ENCODE measurements at places on chromosomes 4 and X.

- no peak for DNase-seq
These were observed 626 bp downstream of the JADE3 start for GRCh38 chrX:46912603-46913491.

DNA sequence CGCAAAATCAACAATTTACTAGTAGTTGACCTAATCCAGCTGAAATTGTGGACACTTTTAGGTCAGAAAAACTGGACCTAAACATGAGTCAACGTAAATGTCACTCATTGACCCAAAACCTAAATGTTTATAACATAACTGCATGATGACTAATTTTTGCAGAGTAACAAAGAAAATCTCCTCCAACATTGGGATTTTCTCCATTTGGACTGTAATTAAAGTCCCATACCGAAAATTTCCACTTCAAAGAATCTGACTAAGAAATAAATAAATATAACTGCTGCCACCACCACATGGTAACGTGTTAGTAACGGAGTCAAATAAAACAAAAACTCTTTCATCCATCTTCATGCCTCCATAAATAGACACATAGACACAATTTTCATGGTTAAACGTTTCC is 1.9 kb downstream of the ADGRA3 start:
- peak; percentile 49 for DNase-seq

DNA sequence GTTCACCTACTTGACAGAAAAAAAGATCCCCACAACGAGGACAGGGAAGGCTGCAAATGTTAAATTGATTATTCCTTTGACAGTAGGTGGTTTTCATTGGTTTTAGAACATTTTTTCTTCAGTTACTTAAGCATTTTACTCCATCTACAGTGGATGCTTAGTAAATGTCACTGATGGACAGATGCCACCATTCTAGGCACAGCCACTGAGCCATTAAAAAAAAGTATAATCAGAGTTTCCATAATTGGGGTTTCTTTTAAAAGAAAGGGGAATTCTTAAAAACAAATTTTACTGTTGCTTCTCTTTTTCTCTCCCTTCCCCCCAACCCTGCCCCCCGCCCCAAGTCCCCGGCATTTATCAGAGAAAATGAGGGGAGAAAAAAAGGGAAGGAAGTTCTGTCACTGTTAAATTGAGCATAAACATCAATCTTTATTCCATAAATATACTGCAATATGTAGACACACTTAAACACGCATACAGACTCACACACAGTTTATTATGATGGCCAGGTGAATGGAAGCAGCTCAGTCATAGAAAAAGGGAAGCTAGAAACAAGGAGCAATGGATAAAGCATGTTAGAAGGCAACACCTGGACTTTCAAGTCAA is 79.7 kb upstream of the PRPS2 start:
- DNase-seq: no peak

DNA sequence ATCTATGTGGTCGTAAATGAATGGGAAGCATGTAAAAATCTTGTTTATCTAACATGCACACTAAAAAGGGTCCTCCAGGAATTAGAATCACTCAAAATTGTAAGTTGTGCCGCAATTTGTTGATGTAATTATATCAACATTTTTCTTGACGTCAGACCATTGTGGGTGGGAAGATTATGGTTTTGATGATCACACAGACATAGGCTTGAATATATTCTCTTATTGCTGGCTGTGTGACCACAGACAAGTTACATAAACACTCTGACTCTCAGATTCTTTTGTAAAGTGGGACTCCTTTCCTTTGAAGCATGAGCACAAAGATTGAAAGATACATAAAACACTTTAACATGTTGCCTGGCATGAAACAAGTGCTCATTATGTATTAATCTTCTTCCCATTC is 51.5 kb downstream of the IL1RAPL1 start:
- DNase-seq: no peak

- peak; percentile 38 for DNase-seq
These were observed at the start of gene ZMAT1 for GRCh38 chrX:101931488-101932248. Gene ZMAT1, minus strand, starts transcription at chrX:101932027. Its CDS starts 19 bp downstream, at chrX:101932008.

GRCh38 chr4:38132107-38132673 is 172.0 kb downstream of the PTTG2 start:
- DNase-seq: peak; percentile 56

DNA sequence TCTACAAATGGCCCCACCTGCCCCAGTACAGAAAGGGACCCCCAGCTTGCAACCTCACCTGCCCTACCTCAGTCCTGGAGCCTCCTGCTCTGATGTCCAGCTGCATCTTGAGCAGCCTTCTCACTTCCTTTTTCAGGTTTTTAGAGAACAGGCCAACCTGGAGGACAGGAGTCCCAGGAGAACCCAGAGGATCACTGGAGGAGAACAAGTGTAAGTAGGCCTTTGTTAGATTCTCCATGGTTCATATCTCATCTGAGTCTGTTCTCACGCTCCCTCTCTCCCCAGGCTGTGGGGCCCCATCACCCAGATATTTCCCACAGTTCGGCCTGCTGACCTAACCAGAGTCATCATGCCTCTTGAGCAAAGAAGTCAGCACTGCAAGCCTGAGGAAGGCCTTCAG is 3.6 kb downstream of the MAGEA11 start:
- DNase-seq: no peak

- no peak for DNase-seq
These were observed 93.0 kb downstream of the PHKA2 start for GRCh38 chrX:18890724-18891547.

DNA sequence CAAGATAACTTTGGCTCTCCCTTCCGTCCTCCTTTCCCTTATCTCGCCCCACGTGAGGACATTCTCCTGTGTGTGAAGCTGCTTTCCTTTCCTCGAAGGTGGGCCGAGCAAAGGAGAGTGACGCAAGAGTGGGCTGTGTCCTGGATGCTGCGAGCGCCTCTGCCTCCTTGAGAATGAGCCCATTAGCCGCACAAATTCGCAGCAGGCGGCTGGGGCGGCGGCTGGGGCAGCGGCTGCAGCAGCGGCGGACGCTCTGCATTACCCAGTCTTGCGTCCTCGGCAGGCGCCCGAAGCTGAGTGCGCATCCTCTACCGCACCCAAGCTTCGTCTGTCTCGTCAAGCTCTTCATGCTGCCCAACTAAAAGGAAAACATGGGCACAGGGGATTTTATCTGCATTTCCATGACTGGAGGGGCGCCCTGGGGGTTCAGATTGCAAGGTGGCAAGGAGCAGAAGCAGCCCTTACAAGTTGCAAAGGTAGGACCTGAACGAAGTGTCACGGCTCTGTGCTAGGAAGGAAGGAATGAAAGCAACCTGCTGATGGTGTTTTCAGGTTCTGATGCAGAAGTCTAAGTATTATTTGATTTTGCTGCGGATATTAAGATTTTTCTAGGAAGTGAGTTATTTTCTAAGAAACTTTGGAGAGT is at the start of gene SYNPO2:
SYNPO2 (plus strand) TSS at position 189 of the 646 bp plus-strand sequence; CDS start at position 372, 183 bp downstream.
- DNase-seq: peak; percentile 59

DNA sequence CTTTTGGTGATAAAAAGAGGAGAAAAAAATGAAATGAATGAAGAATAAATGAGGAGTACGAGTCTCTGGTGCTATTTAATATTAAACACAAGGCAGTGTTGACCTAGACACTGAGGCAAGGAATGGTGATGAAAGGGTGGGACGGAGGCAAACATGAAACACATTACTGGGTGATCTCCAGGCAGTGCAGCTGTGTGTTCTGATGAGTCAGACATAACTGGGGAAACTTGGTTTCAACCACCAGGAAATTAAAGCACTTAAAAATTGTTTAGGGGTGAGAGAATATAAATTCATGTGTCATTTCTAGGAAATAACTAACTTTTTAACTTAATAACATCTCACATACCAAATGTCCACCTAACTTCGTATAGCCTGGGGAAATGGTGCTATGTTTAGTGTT is 19.7 kb upstream of the CXCL6 start:
- peak; percentile 36 for DNase-seq

DNA sequence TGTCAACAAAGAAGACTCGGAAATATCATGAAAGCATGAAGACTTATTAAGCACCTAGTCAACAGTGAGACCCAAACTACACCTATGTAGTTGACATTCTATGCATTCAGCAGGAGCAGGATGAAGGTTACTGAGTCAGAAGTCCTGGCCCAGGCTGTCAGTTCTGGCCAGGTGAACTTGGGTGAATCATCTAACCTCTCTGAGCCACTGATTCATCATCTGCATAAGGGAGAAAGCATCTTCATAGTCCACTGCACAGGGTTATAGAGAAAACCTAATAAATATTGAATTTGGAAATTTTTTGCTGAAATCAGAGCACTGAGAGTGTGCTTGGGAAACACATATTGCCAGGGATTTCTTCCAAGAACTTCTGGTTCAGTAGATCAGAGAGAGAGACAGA is 296.0 kb upstream of the SFRP2 start:
- DNase-seq: no peak

DNA sequence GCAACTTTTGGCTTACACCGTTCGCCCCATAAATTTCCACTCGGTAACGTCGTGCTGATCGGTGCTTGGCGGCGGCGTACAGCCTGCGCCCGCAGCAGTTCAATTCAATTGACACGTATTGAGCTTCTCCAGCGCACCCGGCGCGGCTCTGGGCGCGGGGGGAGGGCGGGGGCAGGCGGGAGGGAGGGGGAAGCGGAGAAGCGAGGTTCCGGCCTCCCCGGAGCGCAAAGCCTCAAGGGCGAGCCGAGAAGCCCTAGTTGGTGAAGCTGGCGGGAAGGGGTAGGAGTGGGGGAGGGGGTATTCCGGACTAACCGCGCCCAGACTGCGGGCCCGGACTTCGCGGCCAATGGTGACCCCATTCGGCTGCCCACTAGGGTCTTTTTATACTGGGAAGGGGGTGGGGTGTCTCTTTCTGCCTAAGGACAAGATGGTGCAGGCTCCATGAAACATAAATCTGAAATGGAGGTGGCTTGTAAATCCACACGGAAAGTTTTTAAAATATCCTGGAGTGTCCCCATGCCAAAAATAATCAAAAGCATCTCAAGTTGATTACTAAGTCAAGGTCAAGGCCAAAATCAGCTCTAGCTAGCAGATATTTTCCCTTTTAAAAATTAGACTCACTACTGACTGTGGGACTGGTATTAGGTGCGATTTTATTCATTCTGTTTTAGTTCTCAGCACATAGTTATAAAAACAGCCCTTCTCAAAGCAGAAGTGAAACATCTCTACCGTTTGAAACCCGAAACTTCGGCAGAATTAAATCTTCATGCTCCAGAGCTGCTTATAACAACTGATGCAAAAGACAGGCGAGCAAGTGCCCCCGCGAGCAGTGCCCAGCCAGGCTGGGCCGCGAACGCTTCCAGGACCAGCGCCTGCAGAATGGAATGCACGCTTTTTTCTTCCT is 1.5 kb upstream of the BCOR start:
- DNase-seq: no peak

DNA sequence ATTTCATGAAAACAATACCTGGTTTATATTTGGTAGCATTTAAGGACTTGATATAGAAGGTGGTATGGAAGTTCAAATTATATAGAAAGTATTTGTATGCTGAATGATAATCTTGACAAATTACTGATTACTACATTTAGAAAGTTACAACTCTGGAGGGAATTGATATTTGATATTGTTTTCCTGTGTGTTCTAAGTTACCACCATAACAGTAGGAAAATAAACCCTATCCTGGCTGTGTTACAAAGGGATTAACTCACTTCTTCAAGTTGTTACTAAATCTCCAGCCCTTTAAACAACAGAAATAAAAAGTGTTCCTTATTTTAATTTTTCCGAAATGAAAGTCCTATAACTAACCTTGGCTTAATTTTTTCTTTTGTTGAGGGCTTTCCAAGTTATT is 36.6 kb downstream of the FHL1 start:
- no peak for DNase-seq

DNA sequence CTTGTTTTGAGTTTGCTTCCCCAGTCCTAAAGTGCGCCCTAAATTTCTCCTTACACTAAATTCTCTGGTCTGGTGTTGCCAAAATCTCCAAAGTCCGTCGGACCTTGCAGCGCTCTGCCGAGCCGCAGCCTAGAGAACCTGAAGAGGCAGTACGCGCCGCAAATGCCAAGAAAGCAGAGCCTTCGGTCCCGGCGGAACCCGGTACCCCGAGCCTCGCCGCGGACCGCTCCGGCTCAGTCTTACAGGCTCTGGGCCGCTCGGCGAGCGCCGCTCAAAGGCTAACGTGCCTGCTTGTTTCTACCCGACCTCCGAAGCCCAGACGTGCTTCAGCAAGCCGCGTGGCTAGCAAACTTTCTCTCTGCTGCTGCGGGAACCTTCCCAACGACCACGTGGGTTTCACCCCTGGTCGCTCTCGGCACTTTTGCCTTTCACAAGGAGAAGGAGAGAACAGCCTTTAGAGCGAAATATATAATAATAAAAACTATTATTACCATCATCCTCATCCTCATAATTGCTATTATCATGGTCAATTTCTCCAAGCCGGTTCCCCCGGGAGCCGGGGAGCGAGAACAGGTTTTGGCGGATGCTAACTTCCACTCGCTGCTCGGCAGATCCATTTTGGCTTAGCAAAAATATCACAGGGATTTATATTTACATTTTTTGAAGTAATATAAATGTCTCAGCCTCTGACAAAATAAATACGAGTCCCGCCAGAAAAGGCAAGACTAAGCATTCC is 2.2 kb upstream of the HTR2C start:
- no peak for DNase-seq

DNA sequence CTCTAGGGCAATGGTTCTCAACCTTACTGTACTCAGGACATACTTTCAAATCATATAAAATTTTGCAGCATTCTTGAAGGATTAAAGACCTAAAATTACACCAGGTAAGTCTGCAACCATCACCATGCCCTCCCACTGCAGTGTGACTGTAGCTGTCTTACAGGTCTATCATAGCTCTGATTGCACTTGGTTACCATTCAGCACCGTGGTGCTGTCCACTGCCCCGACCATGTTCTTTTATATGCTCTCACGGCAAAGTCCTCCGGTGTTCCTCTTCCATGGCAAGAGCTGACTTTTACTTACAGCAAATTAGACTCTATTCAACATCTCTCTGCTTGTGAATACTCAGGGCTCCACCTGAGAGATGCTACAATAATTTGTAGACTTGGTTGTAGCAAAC is 11.5 kb downstream of the CRMP1 start:
- no peak for DNase-seq

DNA sequence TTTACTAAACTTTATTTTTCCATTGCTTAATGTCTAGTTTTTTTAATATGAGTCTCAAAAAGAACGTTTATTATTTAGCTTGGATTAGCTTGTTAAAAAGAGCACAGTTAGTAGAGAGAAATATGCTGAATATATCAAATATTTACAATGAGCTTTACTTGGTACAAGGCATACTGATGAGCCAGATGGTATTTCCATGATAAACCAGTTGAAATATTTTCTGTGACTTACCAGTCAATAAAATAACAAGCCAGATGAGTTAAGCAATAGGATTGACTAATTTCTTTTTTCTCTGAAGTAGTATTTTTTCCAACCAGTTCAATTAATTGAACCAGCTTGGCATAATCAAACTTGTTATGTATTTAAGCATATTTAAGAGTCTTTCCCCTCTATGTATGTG is 134.1 kb downstream of the KLHL34 start:
- no peak for DNase-seq

Data from AG09319 (cell line).